ENCODE measurements at places on chromosomes 3 and 15.

DNA sequence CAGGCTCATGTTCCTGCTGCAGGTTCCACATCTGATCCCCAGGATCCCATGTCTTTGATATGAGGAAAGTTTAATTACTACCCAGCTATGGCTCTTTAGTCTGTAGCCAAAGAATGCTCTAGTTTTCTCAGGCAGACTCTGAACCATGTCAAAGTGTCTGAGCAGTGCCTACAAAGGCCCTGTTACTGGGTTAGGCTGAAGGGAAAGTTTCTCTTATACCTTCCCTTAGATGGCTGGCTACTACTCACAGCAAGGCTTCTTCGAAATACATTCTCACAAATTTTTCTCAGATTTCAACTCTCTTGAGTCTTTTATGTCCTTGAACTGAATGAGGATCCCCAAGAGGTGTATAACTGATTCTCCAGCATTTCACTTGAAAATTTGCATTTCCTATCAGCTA lies 102.4 kb downstream of the NR1D2 start:
- DNase-seq = no peak

DNA sequence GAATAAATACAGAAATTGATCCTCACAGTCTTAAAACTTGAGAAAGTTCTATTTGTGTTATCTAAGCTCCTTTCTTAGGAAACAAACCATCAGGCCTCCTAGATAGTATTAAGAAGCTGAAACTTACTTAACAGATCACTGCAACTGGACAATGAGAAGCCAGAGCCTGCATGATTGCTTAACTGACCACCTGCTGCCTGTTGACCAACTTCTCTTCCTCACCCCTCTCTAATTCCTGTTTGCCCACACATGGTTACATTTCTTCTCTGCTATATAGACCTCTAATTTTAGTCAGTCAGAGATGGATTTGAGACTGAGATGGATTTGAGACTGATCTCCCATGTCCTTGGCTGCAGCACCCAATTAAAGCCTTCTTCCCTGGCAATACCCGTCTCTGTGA lies 13.5 kb downstream of the CCPG1 start:
- no peak for DNase-seq

- no peak for DNase-seq
These were observed 657.7 kb upstream of the CCDC54 start for GRCh38 chr3:106719583-106719982.

DNA sequence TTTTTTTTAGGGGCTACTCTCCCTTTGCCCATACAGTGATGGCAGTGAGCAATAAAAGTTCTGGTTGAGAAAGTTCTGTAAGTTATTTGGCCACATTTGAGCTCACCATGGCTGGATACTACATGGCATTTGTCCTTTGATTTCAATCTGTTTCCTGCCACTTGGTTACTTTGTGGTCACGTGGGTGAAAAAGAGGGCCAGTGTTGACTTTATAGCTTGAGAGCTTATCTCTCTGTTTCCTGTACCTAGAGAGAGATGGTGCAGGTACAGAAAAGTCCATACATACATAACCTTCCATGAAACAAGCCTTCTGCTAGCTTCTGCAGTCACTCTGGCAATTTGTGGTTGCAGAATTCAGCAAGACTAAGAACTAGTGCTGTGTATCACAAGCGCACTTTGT lies 23.4 kb upstream of the MECOM start:
- no peak for DNase-seq

GRCh38 chr3:49717959-49718857 lies 1.3 kb downstream of the AMIGO3 start:
- peak; percentile 21 for DNase-seq

DNA sequence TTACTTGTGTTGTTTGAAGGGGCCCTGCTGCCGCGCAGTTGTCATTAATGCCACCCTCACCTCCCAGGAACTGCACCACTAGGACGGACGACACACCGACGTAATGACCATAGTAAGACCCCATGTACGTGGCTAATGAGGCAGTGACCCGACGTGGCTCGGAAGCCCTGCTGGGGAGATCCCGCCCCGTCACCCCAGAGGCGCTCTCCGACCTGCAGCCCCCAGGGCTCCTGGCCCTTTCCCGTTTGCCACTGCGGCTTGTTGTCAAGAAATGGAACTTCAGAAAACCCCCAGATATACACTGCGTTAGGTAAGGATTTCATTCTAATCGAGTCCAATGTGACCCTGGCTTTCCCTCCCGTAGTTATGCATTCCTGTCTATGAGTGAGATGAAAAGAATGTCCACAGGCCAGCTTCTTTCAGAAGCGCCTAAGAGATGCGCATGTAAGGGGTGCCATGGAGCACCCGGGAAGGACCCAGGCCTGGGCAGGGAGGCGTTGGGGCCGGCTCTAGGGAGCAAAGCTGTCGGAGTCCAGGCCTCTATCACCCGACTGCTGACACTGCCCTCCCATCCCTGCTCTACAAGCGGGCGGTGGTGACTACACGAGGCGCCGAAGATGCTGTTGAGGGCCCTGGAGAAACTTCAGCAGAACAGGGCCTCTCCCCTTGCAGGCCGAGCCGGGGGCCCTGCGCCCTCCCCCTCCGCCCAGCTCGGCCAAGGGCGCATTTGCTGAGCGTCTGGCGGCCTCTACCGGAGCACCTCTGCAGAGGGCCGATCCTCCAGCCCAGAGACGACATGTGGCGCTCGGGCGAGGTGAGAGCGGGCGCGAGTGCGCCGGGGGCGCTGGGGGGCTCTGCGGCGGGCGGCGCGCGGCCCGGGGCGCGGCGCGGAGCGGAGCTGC lies at the start of gene GABRA5:
TSS of gene GABRA5 (plus strand) at position 765 of the 902 bp plus-strand sequence. CDS start 2,187 bp downstream, outside the sequence.
- DNase-seq = no peak

DNA sequence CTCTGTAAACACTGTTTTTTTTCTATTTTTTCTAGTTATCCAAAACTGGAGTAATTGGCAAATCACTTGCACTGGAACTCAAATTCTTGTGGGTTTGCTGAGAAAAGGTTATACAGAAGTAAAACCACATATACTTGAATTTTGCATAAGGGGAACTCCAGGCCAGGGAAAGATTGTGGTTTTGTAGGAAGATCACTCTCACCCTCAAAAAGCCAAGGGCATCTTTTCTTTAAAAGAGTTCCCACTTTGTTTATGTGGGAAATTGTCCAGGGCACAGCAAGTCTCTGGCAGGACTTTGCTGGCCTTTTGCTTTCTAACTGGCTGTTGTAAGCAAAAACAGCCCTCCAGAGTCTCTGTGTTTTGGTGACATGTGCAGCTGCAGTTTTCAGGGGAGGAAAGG lies 340.3 kb upstream of the RBMS3 start:
- no peak for DNase-seq

- no peak for DNase-seq
These were observed 41.9 kb downstream of the MEX3B start for GRCh38 chr15:82003916-82004315.

DNA sequence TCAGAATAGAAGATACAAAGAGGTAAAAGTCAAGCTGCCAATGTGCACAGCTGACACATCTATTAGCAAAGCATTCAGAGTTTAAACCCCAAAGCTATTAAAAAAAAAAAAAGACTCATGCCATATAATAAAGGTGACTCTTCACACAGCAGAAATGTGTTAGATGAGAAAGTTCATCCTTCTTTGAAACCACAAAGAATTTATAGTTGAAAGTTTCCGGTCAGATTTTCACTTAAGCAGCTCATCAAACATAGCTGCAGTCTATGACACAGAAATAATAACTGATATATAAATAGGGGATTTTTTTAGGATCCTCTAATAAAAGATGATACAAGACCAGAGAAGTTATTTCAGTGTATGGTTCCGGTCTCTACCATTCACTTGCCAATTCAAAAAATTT lies 76.6 kb downstream of the WWTR1 start:
- no peak for DNase-seq

DNA sequence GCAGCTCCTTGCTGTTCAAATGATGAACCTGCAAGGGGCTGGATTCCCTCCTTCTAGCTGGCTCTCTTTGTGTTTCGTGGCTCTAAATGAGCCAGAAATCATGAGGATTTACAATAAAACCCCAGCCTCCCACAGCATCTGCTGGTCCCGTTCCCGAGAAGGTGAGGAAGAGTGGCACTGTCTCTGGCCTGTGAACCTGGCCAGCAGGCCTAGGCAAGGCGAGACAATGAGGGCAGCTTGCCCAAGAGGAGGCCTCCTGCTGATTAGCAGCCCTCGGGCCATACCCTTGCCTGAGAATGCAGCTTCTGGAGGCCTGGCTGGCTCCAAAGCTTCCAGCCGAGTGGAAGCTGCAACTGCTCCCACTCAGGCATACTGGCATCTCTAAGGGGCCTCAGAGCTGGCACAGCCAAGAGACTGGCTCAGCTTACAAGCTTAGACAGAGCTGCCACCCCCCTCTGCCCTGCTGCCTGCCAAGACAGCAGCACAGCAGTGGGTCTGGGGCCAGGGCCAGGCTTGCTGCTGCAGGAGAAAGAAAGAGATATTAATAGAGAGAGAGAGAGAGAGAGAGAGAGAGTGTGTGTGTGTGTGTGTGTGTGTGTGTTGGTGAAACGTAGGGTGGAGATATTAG lies 76.5 kb downstream of the HMG20A start:
- DNase-seq = no peak

DNA sequence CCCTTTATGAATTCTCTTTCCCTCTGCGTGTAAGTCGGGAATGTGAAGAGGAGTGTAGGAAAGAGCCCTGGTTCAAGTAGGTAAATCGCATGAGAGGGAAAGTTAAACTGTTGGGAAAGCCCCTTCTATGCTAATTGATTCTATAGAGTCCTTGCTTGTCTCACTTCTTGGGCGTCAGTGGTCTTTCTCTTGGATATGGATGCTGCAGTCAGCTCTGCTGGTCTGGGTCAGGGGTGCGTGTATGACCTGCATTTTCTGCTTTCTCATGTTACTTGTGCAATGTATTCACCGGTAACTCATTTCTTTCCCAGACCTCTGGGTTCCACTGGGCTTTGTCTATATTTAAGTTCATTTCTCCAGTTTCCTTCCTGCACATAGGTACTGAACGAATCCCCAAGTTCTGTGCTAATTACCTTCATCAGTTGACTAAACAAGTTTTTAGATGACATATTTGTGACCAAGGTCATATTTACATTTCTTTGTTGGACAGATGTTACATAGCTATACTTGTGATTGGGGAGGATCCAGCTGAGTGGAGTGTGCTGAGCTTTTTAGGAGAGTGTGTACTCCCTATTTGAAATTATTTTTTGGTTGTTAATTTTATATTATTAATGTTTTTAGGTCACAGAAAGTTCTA lies 1.4 kb downstream of the SETD5 start:
- DNase-seq = no peak

DNA sequence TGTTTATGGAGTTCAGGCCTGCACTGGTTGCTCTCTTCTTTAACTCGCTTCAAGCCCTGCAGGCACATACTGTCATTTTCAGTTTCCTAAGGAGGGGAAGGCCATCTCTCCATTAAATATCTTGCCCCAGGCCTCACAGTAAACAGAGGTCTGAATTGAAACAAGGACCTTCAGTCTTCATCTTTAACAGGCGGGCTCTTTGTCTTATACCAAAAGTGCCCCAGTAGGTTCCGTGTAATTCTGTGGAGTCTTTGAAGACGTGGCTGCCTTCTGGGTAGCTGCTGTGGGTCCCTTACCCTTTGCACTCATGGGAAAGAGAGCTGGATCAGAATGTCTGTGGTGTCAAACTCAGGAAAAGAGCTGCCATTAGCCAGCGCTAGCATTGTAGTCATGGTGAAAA lies 161.2 kb downstream of the APBA2 start:
- no peak for DNase-seq

All from right renal pelvis (tissue), 4 donors.